ENCODE measurements at places on chromosomes 3 and 15.

DNA sequence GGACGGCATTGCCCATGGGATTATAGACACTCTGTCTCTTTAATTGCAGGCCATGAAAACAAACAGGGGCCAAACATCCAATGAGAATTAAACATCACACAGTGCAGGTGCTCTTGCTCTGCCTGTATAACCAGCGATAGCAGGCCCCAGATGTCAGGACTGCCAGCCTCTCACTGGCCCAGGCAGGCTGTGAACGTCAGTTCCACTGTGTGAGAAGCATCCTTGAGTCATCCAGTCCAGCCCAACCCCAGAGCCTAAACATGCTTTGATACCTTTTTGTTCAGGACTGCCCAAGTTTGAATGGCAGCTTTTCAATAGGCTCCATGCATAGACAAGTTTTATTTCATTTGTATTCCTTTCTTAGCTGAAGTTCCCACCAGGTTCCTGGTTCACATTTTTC lies 189.8 kb downstream of the SLCO3A1 start:
- no peak for DNase-seq

DNA sequence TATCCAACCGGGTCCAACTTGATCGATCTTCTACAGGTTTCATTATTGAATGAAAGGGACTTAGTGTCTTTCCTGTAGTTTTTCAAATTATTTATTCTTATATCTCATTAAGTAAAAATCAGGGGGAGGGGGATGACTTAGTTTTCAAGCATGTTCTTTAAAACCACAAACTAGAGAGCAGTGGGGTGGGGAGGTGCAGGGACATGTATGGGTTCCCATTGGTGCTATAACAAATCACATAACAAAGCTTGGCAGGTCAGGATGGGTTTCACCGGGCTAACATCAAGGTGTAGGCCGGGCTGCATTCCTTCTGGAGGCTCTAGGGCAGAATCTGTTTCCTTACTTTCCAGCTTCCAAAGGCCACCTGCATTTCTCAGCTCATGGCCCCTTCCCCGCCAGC lies 32.7 kb downstream of the CCNL1 start:
- no peak for DNase-seq

- DNase-seq = no peak
Observed at GRCh38 chr3:9615003-9615628, 34.2 kb upstream of the MTMR14 start.

DNA sequence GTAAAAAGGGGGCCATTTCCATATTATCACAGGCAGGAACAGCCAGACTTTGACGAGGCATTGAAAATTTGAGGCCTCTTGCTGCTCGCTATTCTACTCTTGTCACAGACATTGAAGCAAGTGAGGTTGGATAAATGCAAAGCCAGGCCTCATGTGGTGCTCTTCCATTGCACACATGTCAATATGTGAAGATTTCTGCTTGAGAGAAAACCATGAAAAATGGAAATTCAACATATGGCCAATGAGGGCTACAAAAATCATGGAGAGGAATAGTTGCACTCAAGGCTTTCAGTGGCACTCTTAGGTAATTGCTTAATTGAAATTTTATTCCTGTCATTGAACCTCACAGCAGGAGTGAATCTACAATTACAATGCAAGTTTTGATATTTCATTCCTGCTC lies 185.6 kb upstream of the MBNL1 start:
- DNase-seq = no peak

GRCh38 chr3:94482686-94483085 lies 419.8 kb downstream of the NSUN3 start:
- no peak for DNase-seq

DNA sequence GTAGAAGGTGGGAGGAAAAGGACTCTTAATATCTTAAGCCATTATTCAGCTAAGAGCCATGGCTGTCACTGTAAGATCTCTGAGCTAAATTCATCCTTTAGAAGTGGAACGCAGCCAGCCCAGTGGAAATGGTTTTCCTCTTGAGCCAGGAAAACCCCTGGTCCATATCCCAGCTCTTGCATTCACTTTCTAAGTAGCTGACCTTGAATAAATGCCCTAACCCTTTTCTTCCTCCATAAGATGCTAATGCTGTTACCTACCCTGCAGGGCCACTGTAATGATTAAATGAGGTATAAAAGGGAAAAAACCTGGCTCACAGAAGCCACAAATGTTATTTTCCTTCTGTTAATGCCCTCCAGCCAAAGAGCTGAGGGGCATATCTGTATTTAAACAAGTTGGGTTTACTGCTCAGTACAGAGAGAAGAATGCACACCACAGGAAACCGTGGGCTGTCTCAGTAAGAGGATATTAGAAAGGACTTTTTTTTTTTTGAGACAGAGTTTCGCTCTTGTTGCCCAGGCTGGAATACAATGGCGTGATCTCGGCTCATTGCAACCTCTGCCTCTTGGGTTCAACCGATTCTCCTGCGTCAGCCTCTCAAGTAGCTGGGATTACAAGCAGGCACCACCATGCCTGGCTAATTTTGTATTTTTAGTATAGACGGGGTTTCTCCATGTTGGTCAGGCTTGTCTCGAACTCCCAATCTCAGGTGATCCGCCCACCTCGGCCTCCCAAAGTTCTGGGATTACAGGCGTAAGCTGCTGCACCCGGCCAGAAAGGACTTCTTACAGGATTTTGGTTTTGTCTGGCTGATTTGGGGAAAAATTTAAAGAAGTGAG lies 6.8 kb downstream of the UBL7 start:
- DNase-seq = no peak

GRCh38 chr3:40618158-40618557 lies 93.4 kb downstream of the ZNF621 start:
- DNase-seq = no peak

GRCh38 chr3:52433328-52433995 lies 11.4 kb downstream of the SEMA3G start:
- no peak for DNase-seq

- no peak for DNase-seq
Observed at GRCh38 chr3:140552898-140553297, 125.0 kb upstream of the TRIM42 start.

DNA sequence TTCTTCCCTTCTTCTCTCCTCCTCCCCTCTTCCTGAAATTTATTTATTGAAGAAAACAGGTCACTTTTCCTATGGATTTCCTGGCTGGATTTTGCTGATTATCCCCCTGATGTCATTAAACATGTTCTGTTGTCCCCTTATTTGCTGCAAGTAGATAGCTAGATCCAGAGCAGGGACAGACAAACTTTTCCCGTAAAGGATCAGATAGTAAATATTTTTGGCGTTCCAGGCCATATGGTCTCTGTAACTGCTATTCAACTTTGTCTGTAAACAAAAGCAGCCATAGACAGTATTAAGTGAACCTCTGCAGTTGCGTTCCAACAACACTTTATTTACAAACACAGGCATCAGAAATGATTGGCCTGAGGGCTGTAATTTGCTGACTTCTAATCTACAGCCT lies 241.3 kb downstream of the NEK10 start:
- no peak for DNase-seq

- no peak for DNase-seq
Observed at GRCh38 chr3:152256851-152257562, 11.7 kb upstream of the MBNL1 start.

- DNase-seq = no peak
Observed at GRCh38 chr3:66270288-66270687, 49.5 kb downstream of the SLC25A26 start.
